ENCODE measurements at places on chromosomes 11 and 22.

DNA sequence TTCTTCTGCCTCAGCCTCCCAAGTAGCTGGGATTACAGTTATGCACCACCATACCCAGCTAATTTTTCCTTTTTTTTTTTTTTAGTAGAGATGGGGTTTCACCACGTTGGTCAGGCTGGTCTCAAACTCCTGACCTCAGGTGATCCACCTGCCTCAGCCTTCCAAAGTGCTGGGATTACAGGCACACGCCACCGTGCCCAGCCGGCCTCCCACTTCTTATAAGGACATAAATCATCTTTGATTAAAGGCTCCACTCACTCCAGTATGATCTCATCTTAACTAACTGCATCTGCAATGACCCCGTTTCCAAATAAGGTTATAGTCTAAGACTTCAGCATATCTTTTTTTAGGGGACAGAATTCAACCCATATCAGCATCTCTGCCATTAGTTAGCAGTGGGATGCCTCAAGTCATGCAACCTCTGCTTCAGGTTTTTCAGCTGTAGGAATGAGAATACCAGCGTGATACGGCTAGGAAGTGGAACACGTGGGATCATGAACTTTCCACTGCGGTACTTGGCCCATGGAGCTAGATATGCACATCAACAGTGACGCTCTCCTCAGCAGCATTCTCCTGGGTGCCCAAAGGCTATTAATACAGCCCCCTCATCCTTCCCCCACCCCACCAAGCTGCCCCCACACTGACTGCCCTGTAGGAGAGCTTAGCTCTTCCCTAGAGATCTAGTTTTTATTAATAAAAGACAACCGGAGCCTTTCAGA lies 41.4 kb downstream of the MCHR1 start:
- no peak for DNase-seq

DNA sequence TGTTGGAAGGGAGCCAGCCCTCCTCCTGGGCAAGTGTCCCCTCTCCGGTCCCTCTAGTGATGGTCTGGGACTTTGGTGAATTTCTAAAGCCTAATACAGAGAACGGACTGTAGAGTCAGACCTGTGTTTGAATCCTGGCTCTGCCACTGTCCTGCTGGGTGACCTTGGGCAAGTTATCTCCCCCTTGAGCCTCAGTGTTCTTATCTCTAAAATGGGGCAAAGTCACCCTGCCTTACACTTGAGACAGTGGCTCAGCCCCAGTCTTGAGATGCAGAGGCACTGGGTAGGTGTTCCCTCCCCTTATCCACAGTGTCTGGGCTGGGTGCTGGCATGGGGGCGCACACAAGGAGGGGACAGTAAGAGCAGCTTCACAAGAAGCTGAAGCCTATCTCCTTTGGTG lies 20.9 kb downstream of the DGAT2 start:
- DNase-seq = no peak

GRCh38 chr11:117039900-117040299 lies 58.3 kb downstream of the SIK3 start:
- DNase-seq = no peak

DNA sequence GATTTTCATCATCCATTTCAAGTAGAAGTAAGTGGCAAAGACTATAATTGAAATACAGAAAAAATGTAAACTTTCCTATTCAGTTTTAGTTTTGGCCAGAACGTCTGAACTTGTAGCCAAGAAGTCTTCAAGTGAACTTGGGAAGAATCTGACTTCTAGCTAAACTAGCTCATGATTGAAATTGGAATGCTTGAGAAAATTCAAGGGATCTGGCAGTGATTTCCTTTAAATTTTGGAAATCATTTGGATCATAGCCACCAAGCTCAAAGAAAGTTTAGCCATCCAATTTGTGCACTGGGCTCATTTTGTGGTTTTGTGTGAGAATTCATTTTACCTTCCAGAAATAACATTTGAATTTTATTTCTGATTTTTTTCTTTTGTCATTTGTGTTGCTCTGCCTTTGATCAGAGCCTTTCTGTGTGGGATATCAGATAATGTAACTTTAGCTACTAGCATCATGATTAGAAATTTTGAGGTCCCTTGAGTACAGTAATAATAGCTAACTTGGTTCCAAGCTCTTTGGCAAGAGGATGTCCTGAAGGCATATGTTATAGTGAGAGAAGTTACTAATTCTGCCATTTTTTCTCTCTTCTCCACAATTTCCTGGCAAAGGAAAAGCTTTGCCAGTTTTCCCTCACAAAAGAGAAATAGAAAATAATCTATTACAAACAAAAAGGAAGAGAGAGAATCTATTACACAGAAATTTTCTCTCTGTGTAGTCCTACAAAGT lies 2123.7 kb upstream of the RAG2 start:
- DNase-seq = no peak

DNA sequence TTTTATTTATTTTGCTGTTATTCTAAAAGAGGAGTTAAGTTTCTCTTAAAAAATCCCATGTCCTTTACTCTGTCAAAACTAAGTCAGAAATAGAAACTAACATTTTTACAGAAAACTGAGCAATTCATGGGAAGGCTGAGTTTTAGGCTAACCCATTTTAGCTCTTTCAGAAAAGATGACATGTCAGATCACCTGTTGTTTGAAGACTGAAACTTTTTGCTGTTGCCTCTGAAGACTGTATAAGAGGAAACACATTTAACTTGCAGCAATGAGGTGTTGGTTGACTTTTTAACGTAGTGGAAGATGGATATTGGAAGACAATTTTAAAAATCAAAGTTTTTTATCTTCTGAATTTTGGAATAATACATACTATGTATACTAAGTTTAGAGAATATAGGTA lies 115.4 kb downstream of the METTL15 start:
- DNase-seq = no peak

DNA sequence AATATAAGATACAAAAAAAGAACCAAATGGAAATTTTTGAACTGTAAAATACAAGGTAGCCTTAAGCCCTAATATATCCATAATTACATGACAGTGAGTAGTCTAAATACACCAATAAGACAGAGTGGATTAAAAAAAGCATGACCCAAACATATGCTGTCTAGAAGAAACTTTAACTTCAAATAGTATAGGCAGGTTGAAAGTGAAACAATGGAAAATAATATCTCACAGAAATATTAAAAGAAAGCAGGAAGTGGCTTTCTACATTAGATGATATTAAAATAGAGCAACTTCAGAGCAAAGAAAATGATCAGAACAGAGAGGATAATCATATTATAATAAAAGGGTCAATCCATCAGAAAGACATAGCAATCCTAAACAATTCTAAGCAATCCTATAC lies 21.8 kb downstream of the DCUN1D5 start:
- DNase-seq = no peak

DNA sequence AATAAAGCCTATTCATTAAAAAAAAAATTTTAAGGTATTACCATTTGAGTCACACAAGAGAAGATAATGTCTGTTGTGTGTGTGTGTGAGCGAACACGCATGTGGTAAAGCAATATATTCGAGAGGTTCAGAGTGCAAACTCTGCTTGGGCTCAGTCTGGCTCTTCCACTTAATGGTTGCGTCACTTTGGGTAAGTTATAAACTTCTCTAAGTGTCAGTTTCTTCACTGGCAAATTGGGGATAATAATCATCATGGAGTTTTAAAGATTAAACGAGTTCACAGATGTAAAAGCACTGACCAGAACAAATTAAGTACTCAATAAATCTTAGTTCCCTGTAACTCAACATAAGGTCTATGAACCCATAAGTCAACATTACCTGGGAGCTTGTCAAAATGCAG lies 37.0 kb downstream of the SIK3 start:
- DNase-seq = no peak

DNA sequence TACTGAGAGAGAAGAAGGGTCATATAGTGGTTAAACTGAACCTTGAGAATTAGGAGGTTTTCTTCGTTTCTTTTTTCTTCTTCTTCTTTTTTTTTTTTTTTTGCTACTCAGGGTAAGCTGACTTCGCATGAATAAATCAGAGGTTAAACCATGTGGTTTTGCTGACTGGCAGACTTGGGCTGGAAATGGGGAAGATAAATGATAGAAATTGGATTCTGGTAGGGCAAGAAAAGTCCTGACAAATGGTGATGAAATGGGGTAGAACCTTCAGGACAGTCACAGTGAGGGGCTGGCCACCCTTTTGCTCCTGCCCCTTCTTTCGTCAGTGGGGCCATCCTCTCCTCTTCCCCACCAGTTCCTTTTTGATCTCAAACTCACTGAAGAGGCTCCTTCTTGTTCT lies 1.6 kb upstream of the SWAP70 start:
- peak; percentile 72 for DNase-seq

DNA sequence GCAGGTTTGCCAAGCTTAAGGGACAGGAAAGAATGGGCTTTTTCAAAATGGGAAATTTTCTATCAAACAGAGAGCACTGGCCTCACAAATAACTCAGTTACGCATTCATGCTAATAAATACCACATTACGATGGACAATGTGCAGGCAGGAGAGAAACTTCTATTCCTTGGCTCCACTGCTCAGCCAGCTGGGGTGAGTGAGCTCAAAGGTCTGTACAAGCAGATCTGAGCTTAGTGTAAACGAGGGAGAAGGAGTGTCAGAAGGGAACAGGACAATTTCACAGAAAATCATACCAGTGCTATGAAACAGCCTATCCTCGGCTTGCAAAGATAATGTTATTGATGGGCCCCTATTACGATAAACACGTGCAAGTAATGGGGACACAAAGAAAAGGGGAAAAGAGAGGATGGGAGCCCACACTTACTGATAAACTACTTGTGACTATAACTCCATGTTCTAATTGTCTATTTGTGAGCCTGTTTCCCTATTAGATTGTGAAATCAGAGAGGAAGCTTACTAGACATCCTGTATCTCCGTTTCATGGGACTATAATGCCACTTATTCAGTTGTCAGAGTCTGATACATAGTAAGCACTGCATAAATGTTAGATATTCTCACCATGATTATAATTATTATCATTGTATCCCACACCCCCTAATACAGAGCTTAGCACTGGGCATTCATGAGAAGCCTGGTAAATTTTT lies 46.3 kb downstream of the AMOTL1 start:
- DNase-seq = no peak

GRCh38 chr11:79226126-79226525 lies 214.7 kb downstream of the TENM4 start:
- no peak for DNase-seq

GRCh38 chr22:29892315-29893156 lies 9.6 kb downstream of the MTMR3 start:
- no peak for DNase-seq

DNA sequence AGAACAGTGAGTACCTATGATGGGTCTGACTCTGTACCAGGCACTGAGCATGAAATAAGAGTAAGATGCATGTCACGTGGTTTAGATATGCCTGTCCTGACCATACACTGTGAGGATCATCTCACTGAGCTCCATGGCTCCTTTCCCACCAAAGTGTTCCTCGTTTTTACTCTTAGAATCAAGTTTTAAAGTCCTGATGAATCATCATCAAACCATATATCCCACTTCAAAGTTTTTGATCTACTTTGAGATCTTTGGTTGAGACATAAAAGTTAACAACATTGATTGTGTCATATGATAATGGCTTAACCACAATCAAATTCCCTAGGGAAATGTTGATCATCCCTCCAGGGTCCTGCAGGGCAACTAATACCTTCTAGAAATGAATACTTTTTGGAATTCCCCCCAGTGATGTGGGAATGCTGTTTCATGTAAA lies 12.8 kb downstream of the ETS1 start:
- no peak for DNase-seq

DNA sequence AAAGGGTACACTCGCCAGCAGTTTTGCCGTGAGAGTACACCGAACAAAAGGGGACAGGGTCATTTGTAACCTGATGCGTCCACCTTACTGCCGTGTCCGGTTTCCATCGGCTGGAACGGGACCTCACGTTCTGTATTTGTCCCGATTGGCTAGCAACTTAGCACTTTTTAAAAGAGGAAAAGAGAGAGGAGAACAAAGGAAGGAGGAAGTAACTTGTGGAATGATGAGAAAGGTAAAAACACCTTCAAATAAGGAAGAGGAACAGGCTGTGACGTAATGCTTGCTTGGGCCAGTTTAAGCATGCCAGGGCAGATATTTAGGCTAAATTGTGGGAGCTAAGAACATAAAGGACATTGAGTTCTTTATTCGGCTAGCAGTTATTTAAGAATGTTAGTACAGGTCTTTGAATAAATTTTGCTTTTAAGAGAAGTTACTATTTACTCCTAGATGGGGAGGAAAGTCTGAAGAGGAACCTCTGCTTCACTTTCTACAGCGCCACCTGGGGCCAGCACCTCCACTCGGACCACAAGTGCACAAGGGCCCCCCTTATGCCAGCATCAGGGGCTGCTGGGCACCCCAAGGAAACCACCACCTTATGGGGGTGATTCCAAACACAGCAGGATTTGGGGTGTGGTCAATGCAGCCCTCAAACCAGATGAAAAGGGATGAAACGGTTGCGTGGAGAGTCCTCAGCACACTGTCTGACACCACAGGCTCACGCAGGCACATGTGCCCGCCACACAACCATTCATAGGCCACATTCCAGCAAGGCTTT lies 5.8 kb downstream of the ARSA start:
- DNase-seq = peak; percentile 41

DNA sequence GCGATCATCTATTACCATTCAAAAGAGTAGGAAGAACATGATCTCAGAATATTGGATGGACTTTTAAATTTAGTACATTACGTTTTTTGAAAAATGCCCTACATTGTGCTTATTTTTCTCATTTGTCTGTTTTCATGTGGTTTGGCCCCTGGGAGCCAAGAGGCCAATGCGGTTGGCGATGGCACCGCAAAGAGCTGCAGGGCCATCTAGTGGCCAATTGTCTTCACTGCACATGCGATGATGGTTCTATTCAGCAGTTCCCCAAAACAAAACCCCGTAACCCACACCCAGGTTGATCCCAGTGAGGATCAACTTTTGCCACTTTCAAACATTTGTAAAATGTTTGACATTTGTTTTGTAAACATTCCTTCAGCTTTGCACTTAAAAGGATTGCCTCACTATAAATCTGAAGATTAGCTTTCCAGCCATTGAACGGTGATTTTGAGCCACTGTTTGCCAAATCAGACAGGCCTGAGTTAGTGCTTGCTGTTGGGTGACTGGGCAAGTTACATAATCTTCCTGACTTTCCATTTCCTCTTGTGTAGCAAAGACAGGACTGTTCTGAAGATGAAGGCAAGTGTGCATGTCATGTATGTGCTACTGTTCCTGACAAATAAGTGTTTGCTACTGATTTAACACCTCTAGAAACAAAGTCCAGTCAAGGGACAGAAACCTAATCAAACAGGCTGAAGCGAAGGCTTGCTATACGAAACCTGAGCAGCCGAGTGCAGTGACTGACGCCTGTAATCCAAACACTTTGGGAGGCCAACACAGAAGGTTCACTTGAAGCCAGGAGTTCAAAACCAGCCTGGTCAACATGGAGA lies 29.2 kb upstream of the XBP1 start:
- peak; percentile 91 for DNase-seq

GRCh38 chr22:21101877-21102638 lies 56.3 kb downstream of the LRRC74B start:
- no peak for DNase-seq

DNA sequence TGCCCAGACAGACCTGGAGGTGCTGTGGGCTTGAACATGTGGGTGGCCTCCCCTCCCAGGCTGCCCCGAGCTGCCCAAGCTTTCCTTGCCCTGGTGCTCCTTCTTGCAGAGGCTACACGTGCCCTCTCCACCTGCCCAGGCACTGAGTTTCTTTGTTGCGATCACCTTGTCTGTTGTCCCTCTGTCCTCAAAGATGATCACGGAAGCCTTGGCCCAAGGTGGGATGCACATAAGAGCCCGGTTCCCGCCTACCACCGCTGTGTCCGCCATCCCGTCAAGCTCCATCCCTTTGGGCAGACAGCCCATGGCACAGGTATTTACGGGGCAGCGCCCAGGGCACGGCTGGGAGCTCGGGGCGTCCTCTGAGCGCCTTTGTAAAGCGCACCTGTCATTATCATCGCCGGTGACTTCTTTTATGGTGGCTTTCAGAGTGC lies 67.5 kb downstream of the MED15 start:
- DNase-seq = no peak

- peak; percentile 82 for DNase-seq
Measured at GRCh38 chr22:38927033-38927781, 30.2 kb upstream of the APOBEC3A start.
